Ureter (tissue), 1 donor: ENCODE measurements at places on chromosomes 16 and 17. TPM values are rescaled to one million over a fixed set of nuclear protein-coding genes. Genes with fewer than 3 reads are reported as not detected.

DNA sequence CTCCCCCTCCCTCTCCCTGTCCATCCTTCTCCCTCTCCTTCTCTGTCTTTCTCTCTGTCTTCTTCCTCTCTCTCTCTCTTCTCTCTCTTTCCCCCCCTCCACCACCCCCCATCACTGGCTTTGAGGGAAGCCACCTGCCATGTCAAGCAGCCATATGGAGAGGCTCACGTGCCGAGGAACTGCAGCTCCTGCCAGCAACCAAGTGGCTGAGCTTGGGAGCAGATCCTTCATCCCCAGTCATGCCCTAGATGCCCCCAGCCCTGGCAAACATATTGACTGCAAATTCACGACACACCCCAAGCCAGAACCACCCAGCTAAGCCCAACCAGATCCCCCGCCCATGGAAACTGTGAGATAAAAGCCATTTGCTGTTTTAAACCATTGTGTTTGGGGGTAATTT is 40.9 kb upstream of the RBFOX3 start:
- DNase-seq = peak; percentile 42

DNA sequence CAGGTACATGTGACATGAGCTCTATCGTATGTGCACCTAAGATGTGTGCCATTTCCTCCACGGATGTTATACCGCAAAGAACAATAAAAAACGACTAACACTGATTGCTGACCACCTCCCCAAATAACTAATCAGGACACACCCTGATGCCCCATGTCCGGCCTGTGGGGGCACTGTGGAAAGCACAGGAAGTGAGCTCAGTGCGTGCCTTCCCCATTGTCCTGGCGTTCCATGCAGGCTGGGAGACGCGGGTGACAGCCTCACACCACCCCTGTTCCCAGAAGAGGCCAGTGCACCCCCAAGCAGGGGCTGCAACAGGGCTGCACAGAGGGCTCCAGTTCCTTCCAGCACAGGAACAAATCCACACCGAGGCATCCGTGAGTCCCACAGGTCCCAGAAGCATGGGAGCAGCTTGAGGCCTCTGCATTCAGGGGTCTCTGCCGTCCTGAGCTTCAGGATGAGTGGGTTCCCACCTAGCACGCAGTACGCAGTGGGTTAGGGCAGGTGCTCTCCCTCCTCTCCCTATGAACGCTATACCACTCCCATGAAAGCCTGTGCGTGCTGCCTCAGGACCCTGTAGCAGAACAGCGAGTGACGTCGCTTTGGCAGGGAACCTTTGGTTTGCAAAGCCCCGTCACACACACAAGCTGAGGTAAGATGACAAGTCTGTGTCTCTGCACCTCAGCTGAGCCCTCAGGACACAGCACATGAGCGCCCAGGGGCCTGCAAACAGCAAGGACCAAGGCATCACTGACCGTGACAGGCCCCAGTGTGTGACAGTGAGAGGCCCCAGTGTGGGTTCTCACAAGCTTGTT is 117.7 kb downstream of the ZNF778 start:
- DNase-seq = no peak

DNA sequence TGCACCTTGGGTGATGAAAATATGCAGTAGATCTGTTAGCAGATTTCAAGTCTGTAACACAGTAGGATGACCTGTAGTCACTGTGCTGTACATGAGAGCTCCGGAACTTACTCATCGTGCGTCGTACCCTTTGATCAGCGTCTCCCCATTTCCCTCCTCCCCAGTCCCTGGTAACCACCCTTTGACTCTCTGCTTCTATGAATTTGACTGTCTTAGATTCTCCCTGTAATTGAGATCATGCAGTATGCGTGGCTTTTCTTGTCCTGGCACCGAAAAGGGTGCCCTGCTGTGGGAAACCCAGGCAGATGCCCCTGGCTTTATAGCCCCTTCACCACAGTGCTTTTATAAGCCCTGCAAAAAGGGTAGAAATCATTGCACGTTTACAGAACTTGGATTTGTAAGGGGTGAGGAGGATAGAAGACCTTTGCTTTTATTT is 20.5 kb downstream of the CLEC16A start:
- DNase-seq = no peak

The NOXO1 gene
- total RNA-seq = 0.65 TPM

The CDRT15 gene
- total RNA-seq = not detected

DNA sequence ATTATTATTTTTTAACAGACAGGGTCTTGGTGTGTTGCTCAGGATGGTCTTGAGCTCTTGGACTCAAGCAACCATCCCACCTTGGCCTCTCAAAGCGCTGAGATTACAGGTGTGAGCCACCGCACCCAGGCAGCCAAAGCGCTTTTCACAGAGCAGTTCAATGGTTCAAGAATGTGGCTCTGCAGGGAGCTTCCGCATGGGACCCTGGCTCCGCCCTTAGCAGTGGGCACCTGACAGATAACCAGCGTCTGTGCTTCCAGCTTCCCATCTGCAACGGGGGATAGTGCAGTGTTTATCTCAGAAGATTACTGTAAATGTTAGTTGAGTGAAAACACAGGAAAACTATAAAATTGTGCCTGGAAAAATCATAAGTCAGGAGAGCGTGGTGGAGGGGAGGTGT is 99.4 kb downstream of the KCNJ12 start:
- DNase-seq = no peak

The SLC38A8 gene
- total RNA-seq = not detected

GRCh38 chr16:87027056-87027616 is 290.1 kb downstream of the C16orf95 start:
- DNase-seq = no peak

GRCh38 chr16:9389543-9390207 is 298.2 kb downstream of the HAPSTR1 start:
- DNase-seq = no peak

DNA sequence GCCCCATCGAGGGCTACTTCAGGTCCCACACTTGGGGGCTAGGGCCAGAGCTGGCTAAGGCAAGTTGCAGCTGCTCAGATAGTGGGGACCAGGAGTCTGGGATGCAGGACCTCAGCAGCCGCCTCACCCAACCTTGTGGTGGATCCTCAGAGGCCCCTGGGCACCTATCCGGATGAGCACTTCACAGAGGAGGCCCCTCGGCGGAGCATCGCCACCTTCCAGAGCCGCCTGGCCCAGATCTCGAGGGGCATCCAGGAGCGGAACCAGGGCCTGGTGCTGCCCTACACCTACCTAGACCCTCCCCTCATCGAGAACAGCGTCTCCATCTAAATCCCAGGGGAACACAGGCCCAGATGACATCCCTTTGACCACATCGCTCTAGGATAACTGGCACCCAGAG is 9.4 kb downstream of the ALOX15B start:
- no peak for DNase-seq

DNA sequence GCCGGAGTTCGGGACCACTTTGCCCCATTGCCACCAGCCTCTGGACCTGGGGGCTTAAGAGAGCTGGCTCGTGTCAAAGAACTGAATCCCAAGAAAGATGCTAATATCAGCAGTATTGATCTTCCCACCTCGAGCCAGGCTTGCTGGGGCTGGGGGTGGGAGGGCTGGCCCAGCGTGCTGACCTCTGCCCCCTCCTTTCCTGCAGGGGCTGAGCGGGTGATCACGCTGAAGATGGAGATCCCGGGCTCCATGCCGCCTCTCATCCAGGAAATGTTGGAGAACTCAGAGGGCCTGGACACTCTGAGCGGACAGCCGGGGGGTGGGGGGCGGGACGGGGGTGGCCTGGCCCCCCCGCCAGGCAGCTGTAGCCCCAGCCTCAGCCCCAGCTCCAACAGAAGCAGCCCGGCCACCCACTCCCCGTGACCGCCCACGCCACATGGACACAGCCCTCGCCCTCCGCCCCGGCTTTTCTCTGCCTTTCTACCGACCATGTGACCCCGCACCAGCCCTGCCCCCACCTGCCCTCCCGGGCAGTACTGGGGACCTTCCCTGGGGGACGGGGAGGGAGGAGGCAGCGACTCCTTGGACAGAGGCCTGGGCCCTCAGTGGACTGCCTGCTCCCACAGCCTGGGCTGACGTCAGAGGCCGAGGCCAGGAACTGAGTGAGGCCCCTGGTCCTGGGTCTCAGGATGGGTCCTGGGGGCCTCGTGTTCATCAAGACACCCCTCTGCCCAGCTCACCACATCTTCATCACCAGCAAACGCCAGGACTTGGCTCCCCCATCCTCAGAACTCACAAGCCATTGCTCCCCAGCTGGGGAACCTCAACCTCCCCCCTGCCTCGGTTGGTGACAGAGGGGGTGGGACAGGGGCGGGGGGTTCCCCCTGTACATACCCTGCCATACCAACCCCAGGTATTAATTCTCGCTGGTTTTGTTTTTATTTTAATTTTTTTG is 8.5 kb downstream of the GJD3 start:
- peak; percentile 44 for DNase-seq

DNA sequence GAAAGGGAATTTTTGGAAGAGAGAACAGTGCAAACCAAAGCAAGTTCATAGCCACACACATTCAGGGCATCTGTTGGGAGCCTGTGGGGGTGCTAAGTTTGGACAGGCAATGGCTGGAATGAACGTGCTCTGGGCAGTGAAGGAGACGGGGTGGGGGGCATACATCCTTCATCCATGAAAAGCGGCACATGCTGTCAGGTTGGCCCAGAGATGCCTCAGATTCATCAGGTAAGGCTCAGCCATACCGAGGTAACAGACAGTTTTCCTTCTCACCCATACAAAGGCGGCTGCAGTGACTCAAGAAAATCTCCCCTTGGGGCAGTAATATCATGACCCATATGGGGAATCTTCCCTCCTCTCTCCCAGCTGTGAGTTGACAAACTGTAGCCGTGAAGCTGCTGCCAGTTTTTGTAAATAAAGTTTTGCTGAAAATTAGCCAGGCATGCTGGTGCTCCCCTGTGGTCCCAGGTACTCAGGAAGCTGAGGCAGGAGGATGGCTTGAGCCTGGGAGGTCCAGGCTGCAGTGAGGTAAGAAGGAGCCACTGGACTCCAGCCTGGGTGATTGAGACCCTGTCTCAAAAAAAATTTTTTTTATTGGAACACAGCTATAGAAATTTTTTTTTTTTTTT is 9.2 kb upstream of the UBALD2 start:
- DNase-seq = peak; percentile 14

GRCh38 chr17:70073310-70073709 is 1.7 kb upstream of the KCNJ16 start:
- no peak for DNase-seq

DNA sequence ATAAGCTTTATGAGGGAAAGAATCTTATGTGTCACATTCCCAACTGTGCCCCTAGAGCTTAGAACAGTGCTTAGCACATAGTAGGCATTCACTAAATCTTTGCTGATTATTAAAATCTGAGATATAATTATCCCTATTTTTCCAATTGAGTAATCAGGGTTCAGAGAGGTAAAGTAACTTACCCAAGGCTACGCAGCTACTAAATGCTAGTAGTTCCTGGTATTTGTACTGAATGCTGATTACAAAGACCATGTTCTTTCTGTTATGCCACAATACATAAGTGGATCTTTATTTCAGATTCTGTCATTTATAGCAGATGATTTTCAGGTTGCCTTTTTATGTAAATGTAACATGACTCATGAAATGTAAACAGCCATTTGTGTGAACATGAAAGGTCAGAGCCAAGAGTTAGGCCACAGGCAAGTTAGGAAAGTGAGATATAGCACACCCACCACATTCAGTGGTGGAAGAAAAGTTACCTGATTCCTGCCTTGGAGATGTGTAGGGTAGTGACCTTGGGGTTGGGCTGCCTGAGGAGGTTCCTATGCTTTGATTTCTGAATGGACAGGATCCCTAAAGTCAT is 77.2 kb downstream of the FTO start:
- DNase-seq = no peak

The KRTAP17-1 gene
- not detected for total RNA-seq

DNA sequence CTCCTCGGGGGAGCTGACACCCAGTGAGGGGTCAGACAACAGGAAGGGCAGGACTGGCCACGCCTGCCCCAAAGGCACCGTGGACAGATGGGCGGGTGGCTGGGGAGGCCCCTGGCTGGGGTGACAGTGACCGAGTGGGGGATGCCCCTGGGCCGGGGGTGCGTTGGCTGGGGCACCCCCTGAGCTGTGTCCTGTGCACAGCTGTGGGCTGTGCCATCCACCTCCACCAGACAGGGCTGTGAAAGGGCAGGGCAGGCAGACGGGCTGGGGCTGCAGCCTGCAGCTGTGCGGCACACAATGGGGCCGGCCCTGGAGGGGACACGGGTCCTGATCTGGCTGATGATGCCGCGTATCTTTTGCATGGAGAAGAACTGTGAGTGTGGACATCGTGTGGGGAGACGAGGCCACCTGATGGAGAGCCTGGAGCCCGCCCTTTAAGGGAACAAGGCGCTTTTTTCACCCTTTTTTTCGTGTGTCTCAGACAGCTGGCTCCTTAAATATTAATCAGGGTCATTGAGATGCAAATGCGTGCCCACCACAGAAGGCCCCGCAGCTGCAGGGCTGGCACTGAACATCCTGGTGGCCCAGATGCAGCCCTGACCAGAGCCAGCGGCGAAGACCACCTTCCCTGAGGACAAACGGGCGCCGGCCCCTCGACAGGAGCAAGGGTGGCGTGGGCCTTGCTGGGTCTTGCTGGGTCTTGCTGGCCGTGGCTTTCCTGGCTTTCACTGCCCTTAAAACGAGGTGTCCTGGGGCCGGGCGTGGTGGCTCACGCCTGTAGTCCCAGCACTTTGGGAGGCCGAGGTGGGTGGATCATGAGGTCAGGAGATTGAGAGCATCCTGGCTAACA is 42.4 kb upstream of the GNG13 start:
- no peak for DNase-seq

- DNase-seq = peak; percentile 91
Observed at GRCh38 chr16:2980227-2981176, at the start of gene PKMYT1. Gene PKMYT1, minus strand, starts transcription at chr16:2980446. Its CDS starts 789 bp downstream, at chr16:2979657.

DNA sequence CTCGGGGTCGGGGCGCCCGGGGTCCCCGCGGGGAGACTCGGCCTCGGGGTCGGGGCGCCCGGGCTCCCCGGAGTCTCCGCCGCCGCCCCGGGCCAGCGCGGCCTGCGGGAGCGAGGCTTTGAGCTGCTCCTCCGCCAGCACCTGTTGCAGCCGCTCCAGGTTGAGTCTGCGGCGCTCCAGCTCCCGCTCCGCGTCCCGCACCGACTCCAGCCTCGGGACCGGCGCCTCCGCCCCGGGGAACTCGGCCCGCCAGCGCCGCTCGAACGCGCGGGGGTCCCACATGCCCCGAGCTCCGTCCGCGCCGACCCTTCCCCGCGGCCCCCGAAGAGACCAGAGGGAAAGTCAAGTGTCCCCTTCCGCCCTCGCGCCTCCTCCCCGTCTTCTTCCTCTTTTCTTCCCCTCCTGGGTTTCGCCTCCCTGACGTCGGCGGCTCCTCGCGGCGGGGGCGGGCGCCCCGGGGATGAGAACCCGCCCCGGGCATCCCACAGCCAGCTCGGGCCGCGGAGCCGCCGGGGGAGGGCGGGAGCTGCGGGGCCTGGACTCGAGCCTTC is 40.8 kb upstream of the BHLHA9 start:
- DNase-seq = peak; percentile 65

DNA sequence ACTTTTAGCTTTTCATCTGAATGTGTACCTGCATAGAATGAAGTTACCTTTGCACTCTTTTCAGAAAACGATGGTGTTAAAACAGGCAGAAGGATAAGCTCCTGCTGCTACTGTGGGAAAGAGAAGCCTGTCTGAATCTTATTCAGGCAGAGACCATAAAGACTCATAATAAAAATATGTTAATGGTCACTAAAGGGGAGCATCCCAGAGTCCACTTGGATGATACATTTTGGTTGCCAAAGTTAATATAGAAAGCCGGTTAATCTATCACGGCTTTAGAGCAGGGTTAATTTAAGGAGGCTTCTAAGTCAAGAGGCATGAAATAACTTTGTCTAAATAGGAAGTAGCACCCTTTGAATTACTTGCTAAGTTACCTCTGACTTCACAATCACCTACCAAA is 2.9 kb downstream of the MARCHF10 start:
- DNase-seq = no peak
